Activated CD8-positive, alpha-beta memory T cell treated with anti-CD3 and anti-CD28 coated beads for 1 hour (primary cell): ENCODE measurements at places on chromosomes 12 and 14.

DNA sequence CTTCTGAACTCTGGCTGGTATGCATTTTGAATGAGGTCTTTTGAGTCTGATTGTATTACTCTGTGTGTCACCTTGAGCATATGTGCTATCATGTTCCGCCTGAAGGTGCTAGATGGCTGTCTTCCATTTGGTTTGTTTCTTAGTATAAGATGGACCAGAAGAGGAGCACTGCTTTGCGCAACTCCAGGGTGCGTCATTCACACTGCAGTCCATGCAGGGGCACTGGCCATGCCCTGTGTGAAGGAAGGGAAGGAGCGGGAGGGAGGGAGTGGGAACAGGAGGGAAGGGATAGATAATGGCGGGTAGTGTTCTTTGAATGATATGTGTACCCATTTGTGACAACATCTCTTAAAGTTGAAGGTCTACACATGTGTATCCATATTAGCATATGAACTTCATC is 8.2 kb downstream of the ZFHX2 start:
- DNase-seq = no peak

DNA sequence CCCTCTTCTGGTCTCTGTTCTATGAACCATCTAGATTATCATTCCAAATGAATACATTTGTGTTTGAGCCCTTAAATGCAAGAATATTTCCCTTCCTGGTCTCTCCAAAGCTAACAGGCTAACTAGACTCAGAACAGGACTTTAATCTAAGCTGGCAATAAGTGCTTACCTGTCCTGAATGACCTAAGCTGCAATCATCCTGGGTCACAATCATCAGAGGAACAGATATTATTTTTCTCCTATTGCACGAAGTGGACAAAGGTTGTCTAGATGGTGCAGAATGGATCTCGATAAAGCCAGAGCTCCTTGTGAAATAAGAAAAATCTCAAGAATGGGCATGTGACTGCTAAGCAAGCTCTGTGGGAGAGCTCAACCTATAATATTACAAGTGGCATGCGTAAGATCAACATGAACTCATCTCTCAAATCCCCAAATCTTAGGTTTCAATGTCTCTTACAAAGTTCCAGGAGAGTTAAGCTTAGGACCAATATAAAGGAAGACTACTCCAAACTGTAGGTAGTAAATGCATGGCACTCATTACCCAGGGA is 10.6 kb upstream of the NUMB start:
- no peak for DNase-seq

GRCh38 chr14:59484639-59485175 is 390 bp downstream of the JKAMP start:
- DNase-seq = no peak

- no peak for DNase-seq
These were observed 135.8 kb upstream of the SCAF11 start for GRCh38 chr12:46126050-46126727.

- DNase-seq = no peak
These were observed 105.8 kb downstream of the BMP4 start for GRCh38 chr14:53850714-53851296.

- DNase-seq = no peak
These were observed 14.3 kb downstream of the MCRS1 start for GRCh38 chr12:49553512-49554088.

GRCh38 chr12:14931791-14932560 is 6.4 kb downstream of the ERP27 start:
- no peak for DNase-seq

DNA sequence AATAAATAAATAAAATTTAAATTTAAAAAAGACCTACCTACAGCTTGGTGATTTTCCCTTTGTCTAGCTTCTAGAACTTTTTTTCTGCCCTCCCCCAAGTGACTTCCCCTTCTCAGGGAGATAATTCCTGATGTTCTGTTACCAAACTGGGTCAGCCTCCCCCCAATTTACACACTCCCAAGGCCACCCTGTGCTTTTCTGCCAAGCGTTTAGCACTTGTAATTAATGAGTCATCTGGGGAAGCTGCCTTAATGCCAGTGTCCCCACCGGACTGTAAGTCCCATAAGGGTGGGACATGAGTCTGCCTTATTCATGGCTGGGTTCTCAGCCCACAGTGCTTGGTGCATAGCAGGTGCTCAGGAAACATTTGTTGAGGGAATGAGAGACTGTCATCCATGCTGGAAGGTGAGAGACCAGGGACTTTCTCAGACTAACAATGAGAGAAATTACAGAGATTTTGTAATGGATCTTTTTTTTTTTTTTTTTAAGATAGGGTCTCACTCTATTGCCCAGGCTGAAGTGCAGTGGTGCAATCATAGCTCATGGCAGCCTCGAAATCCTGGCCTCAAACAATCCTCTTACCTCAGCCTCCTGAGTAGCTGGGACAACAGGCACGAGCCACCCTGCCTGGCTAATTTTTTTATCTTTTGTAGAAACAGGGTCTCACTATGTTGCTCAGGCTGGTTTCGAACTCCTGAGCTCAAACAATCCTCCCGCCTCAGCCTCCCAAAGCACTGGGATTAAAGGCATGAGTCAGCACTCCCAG is 106.8 kb downstream of the PHETA1 start:
- no peak for DNase-seq

- DNase-seq = no peak
These were observed 29.3 kb upstream of the LGALS3 start for GRCh38 chr14:55099756-55100155.

GRCh38 chr14:80271389-80271788 is 60.1 kb upstream of the DIO2 start:
- no peak for DNase-seq

GRCh38 chr14:90674716-90675115 is 141.5 kb downstream of the TTC7B start:
- DNase-seq = no peak

- DNase-seq = no peak
These were observed 15.7 kb upstream of the SLC2A3 start for GRCh38 chr12:7951671-7952070.

DNA sequence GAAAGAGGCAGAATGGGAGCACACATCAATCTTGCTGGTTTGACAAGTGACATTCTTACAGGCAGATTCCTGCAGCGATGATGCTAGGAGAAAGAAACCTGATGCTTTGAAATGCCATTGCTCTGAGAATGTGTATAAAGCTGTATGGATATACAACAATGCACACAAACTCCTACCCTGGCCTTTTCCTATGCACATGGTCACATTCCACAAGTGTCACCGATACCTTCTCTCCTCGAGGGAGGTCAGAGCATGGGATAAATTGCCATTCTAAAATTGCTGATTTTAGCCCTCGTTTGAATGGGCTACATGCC is 11.9 kb downstream of the FGF6 start:
- no peak for DNase-seq

DNA sequence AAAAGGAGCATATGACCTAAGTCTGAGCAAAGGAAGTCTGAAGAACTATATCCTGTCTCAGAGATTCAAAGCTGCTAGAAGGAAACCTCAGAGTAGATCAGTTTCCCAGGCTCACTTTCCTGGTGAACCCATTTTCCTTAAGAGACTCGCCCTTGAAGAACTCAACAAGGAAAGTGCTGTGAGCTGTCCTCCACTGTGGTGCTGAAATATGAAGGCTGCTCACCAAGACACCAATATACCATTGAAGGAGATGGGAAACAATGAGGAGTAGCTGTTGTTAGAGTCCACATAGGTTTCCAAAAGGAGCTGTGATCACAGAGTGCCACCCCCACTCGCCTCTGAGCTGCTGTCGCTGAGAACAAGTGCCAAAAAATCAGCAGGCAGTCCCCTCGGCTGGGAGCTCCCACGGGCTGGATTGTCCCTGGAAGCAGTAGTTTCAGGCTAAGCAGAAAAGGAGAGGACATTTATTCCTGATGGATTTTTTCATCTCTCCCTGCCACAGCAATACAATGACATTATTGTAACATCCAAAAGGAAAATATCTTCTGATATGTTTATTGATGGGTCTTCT is 282.1 kb downstream of the RPS29 start:
- DNase-seq = no peak

DNA sequence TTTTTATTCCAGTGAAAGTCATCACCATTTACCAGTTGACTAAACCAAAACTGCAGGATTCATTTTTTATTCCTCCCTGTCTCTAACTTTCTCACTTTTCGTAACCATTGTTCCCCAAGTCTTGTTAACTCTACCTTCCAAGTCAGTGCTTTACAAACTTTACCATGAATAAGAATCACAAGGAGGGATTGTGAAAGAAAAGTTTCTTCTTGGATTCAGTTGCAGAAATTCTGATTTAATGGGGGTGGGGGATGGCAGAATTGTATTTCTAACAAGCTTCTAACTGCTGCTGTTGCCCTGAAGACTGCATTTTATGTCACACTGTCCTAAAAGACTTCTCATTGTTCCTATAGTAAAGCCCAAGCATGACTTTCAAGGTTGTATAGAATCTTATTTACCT is 5.0 kb upstream of the RAB21 start:
- DNase-seq = no peak

GRCh38 chr12:48109424-48109823 is 3.5 kb upstream of the SENP1 start:
- no peak for DNase-seq

GRCh38 chr12:128852885-128853599 is at the start of gene GLT1D1:
Gene GLT1D1, plus strand, starts transcription at chr12:128853478. Its CDS starts 104 bp downstream, at chr12:128853582.
- DNase-seq = no peak

GRCh38 chr12:50188241-50188781 is 21.1 kb upstream of the CERS5 start:
- DNase-seq = no peak

DNA sequence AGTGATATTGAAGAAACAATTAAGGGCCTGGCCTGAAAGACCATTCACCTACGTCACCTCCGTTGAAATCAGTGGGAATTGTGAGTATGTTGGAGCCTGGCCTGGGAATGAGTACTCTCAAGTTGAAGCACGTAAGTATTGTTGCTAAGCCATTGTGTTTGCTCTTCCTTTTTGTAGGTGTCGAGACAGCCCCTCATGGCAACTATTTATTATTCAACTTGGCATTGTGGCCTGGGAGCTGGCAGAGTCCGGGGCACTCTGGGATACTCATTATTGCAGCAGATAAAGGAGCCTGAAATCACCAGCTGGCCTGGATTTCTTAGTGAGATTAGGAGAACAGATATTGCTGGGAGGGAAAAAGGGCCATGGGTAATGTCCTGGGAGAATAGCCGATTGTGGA is 147.4 kb downstream of the C12orf75 start:
- DNase-seq = no peak

DNA sequence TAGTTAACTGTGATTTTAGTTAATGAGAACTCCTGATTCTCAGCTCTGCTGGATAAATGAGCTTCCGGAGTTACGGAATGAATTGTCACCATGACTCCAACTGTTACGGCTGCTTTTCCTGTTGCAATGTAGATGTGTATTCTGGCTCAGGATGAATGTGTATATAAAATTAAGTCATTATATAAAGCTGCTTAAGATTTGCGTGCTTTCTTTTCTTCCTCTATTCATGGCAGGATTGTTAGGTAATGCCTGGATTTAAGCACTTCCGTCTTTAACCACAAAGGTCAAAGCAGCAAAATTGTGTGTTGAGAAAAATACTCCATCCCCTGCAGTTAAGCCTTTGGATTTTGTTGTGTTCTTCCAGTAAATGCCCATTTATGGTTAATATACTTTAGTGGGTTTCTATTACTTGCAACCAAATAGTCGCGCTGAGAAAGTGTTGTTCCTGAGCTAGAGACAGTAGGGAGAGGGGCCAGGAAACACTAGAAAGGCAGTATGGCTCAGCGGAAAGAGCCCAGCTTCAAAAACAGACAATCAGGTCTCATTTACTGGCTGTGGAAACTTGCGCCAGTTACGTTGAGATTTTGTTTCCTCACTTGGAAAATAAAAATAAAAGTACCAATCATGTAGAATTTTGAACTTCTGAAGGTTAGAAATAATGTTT is 9.4 kb upstream of the CCDC175 start:
- no peak for DNase-seq

DNA sequence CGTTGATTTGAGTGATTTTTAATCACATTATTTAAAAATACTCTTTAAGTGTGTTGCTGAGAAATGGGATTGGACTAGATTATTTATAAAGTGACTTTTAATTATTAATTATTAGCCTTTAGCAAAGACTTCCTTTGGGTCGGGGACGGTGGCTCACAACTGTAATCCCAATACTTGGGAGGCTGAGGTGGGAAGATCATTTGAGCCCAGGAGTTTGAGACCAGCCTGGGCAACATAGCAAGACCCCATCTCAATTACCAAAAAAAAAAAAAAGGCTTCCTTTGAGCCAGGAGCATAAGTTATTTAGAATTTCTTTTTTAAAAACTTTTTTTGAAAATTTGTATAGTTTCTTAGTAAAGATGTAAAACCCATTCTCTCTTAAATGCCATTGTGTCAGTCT is 8.8 kb downstream of the CHURC1 start:
- no peak for DNase-seq

DNA sequence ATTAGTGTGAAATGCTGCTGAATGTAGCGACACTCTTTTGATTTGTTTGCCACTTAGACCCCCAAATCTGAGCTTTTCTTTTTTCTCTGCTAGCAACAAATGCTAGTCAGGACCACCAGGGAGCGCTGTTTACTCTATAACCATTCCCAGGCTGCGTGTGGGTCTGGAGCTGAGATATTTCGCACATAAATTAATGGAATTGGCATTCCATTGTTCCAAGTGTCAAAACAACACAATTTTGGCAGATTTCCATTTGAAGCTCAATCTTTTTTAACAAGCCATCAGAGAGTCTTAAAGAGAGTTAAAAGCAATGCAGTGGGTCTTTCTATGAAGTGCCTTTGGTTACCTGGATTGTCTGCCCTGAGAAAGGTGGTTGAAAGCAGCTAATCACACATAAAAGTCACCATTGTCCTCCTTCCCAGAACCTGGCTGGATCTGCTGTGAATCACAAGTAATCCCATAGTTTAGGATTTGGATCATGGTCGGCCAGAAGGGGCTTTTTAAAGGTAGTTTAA is 7.4 kb upstream of the TMEM132C start:
- DNase-seq = no peak

GRCh38 chr14:85675957-85676356 is 146.0 kb downstream of the FLRT2 start:
- no peak for DNase-seq

- no peak for DNase-seq
These were observed 17.4 kb downstream of the CFAP54 start for GRCh38 chr12:96506776-96507175.

DNA sequence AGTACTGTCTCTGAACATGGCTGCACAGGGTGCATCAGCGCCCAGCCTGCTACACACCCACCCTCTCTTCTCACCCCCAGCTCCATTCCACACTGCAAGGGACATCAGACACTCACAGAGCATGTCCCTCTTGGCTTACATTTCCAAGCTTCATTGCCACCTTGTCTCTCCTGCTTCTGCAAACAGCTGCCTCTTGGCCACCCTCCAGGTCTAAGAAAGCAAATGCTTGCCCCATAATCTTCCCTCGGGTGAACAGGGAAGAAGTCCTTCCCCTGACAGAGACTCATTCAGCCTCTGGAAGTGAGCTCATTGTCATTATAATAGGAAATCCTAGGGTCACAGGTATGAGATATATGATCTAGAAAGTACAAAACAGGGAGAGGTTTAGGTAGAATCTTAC is 505.2 kb downstream of the RMST start:
- no peak for DNase-seq

DNA sequence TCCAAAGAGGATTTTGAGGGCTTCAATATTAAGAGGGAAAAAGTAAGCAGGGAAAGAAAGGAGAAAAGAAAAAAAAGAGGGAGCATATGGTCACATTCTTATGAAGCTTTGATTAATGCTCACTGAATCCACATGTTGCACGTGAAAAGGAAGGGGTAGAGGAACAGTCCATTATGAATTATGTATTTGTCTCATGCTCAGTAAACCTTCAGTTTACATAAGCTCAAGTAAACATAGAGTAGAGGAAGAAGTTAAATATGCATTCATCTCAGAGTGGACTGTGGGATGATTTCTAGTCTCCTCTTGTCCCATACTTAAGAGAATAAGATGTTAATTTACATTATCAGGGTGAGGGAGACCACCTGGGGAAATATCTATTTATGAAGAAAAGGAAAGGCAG is 334.5 kb downstream of the IPO8 start:
- no peak for DNase-seq
